ENCODE measurements at places on chromosomes 1 and 21.
A peak's percentile ranks its signal among the peaks of the same experiment; 100 is the strongest.

GRCh38 chr21:37060296-37060695, 12.6 kb downstream of the PIGP start:
- DNase-seq = peak; percentile 90

DNA sequence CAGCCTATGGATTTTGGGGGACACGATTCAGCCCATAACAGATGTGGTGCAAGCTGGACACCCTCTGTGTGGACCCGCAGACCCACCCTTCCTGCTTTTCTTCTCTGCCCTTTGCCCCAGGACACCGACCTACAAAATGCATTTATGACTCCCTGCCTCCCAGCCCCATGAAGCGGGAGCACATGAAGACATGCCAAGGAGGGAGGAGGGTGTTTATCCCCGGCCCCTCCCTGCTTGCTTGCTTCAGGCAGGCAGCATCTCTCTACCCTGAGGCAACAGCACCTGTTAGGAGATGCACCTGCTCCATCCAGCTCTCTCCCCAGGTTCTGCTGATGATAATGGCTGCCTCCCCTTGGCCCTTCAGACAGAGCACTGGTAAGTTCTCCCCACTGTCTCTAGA, 187.5 kb downstream of the PSMG1 start:
- DNase-seq = peak; percentile 45

- no peak for DNase-seq
Measured at GRCh38 chr1:185803241-185803640, 69.0 kb downstream of the HMCN1 start.

- no peak for DNase-seq
Measured at GRCh38 chr1:5906116-5906515, 86.1 kb downstream of the NPHP4 start.

- DNase-seq = no peak
Measured at GRCh38 chr1:167270349-167271092, 49.8 kb downstream of the POU2F1 start.

GRCh38 chr21:15252431-15252830, 187.6 kb upstream of the NRIP1 start:
- DNase-seq = no peak

DNA sequence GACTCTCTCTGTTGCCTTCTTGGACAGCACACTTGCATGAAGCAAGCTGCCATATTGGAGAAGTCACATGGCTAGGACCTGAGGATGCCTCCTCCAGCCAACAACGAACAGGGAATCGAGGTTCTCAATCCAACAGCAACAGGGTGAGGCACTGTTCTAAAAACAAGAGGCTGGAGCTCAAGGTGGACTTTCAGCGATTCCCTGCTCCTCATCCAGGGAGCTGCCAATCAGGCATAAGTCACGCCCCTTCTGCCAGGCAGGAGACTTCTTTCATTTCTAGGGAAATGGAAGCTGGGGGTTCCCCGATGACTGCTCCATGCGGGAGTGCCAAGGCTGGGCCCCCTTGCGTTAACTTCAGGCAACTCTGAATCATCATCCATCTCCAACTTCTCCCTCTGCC, 22.7 kb upstream of the IFNAR1 start:
- no peak for DNase-seq

GRCh38 chr1:176111835-176112234, 95.3 kb downstream of the COP1 start:
- no peak for DNase-seq

- no peak for DNase-seq
Measured at GRCh38 chr1:228801068-228801467, 65.8 kb downstream of the RHOU start.

- peak; percentile 17 for DNase-seq
Measured at GRCh38 chr21:25313829-25314228, 293.5 kb downstream of the MRPL39 start.

- no peak for DNase-seq
Measured at GRCh38 chr1:53589043-53589887, 130.1 kb downstream of the DMRTB1 start.

DNA sequence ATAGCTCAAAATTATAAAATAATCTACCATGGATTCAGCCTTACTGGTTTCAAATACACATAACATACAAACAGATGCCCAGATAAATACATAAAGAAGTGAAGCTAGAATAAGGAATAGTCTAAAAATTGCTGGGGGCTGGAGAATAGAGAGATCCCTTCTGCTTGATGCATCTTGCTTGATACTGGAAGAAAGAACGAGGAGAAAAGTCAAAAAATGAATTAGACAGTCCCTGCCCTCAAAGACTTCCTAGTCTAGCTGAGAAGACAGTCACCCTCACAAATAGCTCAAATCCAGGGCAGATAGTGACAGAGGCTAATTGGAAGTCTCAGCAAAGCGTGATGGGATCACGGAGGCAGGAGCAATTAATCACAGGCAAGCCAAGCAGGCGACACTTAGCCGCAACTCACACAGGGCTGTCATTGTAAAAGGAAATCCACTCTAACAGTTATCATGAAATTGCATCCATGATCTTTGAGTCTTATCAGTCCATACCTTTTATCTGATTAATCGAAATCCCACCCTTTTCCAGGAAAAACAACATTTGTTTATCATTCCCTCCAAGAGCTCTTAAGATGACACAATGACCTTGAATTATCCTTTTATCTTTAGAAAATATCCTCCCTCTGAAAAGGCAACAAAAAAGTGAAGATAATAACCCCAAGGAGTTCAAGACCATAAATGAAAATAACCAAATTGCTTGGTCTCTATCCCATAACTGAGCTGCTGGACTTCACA, 59.7 kb upstream of the TIAM1 start:
- no peak for DNase-seq

- DNase-seq = no peak
Measured at GRCh38 chr1:180028864-180029263, 74.3 kb downstream of the CEP350 start.

- DNase-seq = no peak
Measured at GRCh38 chr1:165536016-165536415, 7.8 kb upstream of the LRRC52 start.

GRCh38 chr1:72419229-72419628, 136.9 kb upstream of the NEGR1 start:
- DNase-seq = no peak

DNA sequence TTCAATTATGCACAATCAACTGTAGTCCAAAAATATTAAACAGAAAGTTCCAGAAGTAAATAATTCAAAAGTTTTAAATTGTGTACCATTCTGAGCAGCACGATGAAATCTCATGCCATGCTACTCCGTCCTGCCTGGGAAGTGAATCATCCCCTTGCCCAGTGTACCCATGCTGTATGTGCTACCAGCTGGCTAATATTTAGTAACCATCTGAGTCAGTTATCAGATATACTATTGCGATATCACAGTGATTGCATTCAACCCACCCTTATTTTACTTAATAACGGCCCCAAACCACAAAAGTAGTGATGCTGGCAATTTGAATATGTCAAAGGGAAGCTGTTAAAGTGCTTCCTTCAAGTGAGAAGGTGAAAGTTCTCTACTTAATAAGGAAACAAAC, 56.2 kb downstream of the EVI5 start:
- DNase-seq = no peak

Data from NCI-H2081 (cell line).